ENCODE measurements at places on chromosomes 2 and 18. TPM values are rescaled to one million over a fixed set of nuclear protein-coding genes. Genes with fewer than 3 reads are reported as not detected.

GRCh38 chr2:44798139-44798659, 143.3 kb upstream of the SIX3 start:
- DNase-seq, result no peak

GRCh38 chr2:238711346-238711745, 136.5 kb upstream of the TWIST2 start:
- DNase-seq, result no peak

DNA sequence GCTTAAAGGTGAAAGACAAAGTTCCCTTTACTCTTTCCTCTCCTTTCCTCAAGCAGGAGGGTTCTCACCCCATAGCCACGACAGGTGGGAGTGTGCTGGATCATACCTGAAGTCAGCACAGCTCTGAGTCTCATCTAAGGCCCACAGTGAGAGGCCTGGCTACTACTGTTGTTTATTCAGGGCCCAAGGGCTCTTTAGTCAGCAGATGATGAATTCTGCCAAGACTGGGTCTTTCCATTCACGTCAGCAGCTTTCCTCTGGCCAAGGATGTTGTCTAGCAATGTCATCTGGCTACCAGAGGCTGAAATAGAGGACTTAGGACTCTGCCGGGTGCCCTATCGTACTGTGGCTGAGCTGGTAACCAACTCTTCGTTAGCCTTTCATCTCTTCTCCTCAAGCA, 308.4 kb upstream of the THUMPD2 start:
- DNase-seq, result peak; percentile 45

DNA sequence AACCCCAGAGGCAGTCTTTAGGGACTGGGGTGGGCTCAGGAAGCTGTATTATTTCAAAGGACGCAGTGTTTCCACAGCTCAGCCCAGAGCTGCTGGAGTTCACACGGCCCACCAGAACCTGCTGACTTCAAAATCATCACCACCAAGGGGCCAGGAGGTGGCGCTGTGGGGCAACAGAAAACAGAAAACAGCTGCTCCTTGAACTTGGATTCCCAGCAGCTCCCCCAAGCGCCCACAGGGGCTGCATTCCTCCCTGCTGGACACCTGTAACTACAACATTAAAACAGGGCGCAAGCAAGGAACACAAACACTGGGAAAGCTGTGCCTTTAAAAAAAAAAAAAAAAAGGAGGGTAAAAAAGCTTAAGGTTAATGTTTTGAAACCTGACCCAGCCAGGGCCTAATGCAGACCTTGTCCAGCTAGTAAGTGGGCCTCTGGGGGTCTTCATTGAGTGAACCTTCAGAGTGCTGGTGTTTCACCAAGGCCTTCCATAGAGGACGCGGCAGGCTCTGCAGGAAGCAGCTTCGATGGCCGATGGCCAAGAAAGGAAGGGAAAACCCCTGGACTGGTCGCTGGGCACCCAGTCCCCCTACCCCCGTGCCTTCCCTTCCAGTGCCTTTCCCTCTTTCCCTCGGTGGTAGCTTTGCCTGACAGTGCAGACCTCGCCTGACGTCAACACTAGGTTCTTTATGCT, 25.9 kb downstream of the MLPH start:
- DNase-seq, result peak; percentile 87

- no peak for DNase-seq
Observed at GRCh38 chr2:24731040-24731439, 62.2 kb downstream of the PTRHD1 start.

DNA sequence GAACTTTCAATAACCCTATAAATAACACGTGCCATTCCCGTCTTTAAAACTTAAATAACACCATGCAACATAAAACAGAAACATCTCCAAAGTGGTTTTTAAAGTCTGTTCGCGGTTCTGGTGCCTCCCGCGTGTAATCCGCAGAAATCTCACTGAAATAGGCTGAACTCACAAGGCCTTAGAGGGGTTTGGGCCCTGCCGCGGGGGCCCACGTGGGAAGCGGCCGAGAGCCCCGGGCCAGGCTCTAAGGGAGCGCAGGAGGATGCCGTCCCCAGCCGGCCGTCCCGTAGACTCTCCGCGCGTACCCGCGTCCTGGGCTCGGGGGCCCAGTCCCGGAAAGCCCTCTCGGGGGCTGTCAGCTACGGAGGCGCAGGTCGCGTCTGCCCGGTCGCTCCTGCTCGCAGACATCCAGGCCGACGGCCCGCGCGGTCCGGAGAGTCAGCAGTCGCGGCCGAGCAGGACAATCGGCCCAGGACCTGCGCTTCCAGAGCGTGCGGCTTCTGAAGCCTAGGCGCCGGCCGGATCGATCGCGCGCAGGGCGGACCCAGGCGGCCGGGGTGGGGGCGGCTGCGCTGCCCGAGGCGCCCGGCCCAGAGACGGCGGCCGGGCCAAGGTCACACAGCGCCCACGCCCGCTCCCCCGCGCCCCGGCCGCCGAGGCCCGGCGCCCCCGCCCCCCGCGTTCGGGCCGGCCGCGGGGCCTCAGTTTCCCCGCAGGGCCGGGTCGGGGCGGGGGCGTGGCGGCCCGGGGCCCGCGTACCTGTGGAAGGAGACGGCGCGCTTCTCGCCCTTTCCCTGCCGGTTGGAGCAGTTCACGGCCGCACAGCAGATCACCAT, 558 bp downstream of the THAP4 start:
- peak; percentile 79 for DNase-seq

DNA sequence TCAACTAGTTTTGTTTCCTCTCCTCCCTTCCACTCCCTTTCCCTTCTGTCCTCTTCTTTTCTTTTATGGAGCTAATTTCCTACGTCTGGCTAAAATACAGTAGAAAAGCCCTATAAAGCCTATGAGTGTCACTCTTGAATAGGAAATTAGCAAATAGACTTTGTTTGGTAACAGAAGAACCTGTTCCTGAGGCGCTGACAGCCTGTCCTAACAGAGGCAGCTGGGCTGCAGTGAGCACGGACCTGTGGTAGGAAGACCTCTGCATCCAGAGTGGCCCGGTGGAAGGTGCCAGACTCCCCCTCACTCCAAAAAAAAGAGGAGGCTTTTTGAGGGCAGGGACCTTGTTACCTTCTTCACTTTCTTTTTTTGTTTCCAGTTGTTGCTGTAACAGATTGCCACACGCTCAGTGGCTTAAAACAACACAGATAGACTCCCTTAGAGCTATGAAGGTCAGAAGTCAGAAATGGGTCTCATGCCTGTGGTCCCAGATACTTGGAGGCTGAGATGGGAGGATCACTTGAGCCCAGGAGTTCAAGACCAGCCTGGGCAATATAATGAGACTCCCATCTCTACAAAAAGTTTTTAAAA, 81.2 kb upstream of the TXNDC2 start:
- DNase-seq, result no peak

DNA sequence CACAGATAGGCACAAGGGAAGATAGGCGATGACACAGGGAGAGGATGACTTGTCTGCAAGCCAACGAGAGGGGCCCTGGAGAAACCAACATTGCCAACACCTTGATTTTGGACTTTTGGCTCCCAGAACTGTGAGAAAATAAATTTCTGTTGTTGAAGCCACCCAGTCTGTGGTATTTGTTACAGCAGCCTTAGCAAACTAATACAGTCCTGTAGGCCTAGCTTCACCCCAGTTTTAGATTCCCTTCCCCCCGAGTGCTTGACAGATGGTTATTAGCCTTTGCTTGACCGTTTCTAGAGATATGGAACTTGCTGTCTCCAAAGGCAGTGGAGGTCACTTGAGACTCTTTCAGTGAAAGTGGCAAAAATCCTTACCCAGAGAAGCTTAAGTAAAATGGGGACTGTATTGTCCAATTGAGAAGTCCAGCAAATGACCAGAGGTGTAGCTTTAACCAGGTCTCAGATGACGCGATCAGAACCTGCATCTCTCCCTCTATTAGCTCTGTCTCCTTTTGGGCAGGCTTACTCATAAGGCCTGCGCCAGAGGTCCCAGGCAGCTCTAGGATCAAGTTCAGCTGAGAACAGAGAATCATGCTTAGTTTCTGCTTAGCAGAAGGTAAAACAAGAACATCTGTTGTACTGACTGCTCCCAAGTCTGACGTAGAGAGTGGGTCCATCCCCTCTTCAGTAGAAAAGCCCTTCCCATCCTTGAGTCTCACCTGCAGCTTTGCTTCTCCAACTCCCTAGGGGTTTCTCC, 50.4 kb downstream of the MFSD6 start:
- no peak for DNase-seq

DNA sequence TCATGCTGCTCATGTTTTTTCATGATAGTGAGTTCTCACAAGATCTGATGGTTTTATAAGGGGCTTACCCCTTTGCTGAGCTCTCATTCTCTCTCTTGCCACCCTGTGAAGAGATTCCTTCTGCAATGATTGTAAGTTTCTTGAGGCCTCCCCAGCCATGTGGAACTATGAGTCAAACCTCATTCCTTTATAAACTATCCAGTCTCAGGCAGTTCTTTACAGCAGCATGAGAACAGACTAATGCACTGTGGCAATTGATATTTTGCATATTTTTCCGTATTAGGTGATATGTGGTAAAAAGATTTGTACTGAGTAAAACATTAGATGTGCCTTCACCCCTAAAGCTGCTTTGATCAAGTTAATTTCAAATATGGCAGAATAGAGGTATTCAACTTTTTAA, 48.8 kb downstream of the RAB27B start:
- peak; percentile 24 for DNase-seq

DNA sequence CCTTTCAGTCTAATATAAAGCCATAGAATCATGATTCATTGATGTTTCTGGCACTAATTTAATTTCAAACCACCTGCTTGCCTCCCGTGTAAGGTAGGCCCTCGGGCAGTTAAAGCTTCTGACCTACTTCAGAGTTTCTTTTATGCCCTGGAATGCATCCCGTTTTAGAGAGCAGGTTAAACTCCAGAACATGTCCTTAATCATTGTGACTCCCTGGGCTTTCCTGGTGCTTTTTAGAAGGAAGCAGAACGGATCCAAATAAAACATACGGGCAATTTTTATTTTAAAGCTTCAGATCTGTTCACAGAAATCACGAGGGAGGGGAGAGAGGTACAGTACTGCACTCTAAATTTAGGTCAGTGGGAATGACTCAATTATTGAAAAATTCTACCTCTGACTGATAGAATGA, 134.8 kb downstream of the GCA start:
- DNase-seq, result no peak

DNA sequence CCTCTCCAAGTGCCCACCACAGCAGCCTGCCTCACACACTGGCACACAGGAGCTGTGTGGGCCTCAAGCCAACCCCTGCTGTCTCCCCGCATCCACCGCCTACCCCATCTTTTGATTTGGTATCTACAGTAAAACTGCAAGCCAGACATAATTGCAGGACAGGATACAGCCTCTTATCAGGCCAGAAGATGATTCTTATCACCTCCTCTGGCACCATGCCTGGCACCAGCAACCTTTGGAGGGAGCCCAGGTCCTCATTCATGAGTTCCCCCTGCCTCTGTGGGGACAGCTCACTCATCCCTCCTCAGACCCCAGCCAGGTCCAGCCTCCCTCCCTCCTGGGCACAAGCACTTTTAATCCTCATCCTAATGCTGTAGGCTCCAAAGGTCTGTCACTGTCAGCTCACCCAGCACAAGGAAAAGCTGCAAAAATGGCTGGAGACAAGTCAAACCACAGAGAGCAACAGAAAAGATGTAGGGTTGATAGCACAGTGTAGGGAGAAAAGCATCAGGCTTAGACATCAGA, 9.7 kb downstream of the RAB11FIP5 start:
- no peak for DNase-seq

- peak; percentile 63 for DNase-seq
Observed at GRCh38 chr2:74498500-74499266, 720 bp downstream of the LBX2 start.

DNA sequence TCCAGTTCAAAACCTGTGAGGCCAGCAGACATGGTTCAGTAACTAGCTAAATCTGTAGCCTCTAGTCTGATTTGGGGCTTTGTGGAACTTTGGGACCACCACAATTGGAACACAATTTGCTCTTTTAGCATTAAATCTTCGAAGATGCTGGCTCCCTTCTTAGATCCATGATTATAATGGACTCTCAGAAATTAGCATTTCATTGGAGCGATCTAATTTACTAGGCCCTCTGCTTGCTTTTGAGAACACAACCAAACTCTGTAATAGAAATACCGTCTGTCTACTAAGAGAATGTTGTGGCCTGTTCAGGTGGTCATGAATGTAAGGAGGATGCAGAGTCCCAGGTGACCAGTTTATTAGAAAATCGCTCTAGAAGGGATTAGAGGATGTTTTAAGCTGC, 70.2 kb upstream of the LYPD6B start:
- DNase-seq, result no peak

ALLC gene
- not detected for polyA plus RNA-seq

MROH2A gene
- polyA plus RNA-seq, result not detected

CFAP210 gene
- polyA plus RNA-seq, result not detected

GALNT14 gene
- polyA plus RNA-seq, result 3.2 TPM
